Calu3 (cell line): ENCODE measurements at places on chromosomes 3 and 15.

DNA sequence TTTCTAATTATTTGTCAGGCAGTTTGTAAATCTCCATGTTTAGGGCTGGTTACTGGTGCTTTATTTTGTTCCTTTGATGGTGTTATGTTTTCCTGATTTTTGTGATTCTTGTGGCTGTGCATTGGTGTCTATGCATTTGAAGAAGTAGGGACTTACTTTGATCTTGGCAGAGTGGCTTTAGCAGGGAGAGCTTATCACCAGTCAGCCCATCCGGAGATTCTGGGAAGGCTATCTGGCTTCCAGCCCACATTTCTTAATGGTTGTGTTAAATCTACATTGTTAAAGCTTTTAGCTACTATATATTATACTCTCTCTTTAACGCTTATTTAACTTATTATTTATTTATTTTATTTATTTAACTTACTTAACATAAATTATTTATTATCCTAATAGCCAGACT, 35.1 kb downstream of the FBXL2 start:
- DNase-seq, result no peak

- DNase-seq, result no peak
These were observed 75.8 kb downstream of the CPN2 start for GRCh38 chr3:194275291-194275690.

GRCh38 chr3:35408882-35409281, 230.4 kb upstream of the ARPP21 start:
- DNase-seq, result no peak

- DNase-seq, result no peak
These were observed 58.2 kb upstream of the CMTM8 start for GRCh38 chr3:32180141-32180784.

DNA sequence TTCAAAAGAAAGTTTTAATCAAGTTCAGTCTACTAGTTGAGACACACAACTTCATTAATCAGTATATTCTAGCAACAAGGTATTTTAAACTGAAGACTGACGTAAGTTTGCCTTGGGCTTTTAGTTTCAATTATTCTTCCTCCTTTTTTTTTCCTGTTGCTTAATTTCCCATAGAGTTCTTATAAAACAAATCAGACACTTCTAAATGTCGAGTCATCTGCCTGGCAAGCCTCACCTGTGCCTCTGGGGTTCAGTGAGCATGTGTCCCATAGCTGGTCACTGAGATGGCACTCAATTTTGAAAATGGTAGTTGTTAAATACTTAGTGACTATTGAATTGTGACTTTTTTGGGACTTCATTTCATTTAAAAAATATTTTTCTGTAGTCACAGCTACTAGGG, 27.4 kb downstream of the NKIRAS1 start:
- DNase-seq, result no peak

DNA sequence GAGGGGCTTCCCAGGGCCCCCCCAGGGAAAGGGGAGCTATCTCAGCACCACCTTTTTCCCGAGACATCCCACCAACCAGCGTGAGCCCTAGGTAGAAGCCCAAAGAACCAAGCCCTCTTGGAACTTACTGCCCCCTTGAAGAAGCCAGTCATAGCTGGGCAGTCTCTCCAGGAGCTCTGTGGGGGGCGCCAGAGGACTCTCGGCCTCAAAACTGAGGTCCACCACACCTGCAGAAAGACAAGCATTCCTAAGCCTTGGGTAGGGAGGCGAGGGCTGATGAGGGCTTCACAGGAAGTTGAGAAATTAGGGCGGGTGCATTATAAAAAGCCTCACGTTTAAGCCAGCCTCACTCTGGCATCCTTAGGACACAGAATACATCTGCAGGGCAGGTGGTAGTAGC, 9.0 kb downstream of the SSUH2 start:
- DNase-seq, result no peak
